ENCODE measurements at places on chromosomes 12 and 14.

- no peak for DNase-seq
These were observed 5.9 kb upstream of the EID3 start for GRCh38 chr12:104297477-104298113.

- DNase-seq = no peak
These were observed 22.5 kb downstream of the SLC38A6 start for GRCh38 chr14:61003571-61003970.

- no peak for DNase-seq
These were observed 144.7 kb downstream of the SMOC1 start for GRCh38 chr14:70023871-70024270.

DNA sequence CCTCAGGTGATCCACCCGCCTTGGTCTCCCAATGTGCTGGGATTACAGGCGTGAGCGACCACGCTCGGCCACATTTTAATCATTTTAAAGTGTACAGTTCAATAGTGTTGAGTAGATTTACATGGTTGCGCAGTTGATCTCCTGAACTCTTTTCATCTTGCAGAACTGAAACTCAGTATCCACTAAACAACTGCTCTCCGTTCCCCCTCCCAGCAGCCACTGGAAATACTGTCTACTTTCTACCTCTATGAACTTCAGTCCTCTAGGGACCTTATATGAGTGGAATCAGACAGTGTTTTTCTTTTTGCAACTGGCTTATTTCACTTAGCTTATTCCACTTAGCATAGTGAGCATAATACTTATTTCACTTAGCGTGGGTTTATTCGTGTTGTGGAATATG is 53.7 kb downstream of the KCTD10 start:
- DNase-seq = no peak

DNA sequence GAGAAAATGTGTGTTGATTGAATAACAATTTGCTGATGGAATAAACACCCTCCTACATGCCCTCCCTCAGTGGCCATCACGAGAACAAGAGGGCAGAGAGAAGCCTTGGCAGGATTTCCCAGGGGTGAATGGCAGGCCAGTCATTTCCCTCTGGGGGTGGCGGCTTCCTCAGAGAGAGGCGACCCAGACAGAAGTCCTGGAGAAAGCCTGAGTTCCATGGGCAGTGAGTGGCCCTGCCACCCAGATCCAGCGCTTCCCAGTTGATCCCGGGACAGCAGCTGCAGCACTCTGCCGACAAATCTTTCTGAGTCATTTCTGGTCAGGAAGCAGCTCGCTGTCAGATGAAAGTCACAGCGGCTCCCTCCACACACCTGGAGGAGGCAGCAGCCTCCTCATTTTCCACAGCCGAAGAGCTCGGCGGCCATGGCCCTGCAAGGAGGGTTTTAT is 123.0 kb downstream of the SCARB1 start:
- no peak for DNase-seq

GRCh38 chr14:101217080-101217463 is 313.6 kb upstream of the RTL1 start:
- DNase-seq = peak; percentile 0

- no peak for DNase-seq
These were observed 81.8 kb downstream of the SLC38A1 start for GRCh38 chr12:46187023-46187422.

DNA sequence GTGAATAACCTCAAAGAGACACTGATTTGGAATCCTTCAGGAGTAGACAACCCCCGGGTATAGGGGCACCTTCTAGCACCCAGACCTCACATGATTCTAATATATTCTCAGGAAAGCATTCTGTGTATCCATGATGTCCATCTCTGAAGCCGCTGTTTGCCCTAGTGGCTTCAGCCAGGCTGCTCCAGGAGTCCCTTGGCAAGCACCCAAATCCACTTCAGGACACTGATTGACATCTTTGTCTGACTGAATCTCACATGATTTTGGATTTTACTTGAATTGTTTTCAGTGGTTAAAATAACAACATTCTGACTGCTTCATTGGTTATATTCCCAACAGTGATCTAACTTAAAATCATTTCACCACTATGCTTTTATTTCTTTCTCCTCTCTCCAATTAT is 390.5 kb upstream of the CLEC14A start:
- DNase-seq = no peak

GRCh38 chr12:70247653-70248199 is 4.5 kb downstream of the CNOT2 start:
- DNase-seq = no peak

GRCh38 chr12:1773937-1774655 is 46.3 kb upstream of the LRTM2 start:
- DNase-seq = no peak

DNA sequence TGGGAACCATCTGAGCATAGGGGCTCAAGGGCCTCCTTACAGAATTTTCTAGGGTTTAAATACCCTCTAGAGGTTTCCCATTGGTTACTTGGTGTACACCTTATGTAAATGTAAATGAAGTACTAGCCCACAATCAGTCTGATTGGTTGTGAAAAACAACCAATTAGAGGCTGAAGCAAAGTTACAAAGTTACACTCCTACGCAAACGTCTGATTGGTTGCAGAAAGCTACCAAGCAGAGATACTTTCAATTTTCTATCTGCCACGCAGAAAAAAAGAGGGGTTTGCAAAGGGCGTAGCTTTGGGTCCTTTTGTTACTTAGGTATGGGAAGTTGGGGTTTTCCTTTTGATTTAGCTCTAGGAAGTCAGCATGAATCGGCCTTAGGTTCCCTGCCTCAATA is 1.8 kb upstream of the TMEM19 start:
- peak; percentile 12 for DNase-seq

GRCh38 chr12:30753233-30753632 is 1.5 kb downstream of the CAPRIN2 start:
- DNase-seq = peak; percentile 27

DNA sequence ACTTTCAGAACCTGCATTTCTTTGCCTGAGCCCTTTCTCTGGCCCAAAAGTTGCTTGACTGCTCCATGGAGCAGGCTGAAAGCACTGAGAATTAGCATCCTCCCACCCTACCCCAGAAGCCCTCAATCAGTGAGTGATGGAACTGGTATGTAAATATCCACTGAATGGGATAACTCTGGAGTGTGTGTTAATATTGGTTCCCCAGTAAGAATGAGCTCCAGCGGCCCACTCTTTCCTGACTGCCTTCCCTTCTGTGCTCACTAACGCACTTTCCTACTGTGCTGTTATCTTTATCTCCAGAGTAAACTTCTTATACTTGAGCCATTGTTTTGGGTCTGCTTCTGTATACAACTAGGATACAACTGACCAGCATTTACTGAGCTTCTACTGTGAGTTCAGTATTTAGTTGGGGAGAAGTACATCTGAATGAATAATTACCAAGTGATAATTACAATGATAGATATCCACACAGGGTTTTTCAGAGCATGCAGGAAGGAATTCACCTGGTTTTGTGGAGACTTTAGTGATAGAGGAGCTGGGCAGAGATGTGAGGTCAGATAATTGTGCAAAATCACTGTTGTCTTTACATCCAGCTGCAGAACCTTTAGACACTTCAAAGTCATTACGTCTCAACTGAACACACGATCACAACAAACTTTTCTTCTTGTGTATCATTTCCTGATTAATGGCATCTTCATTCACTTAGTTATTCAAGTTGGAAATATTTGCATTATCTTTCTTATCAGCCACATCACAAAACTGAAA is 149.2 kb upstream of the BTG1 start:
- DNase-seq = no peak

- DNase-seq = no peak
These were observed 70.8 kb downstream of the CCDC88C start for GRCh38 chr14:91346838-91347173.

DNA sequence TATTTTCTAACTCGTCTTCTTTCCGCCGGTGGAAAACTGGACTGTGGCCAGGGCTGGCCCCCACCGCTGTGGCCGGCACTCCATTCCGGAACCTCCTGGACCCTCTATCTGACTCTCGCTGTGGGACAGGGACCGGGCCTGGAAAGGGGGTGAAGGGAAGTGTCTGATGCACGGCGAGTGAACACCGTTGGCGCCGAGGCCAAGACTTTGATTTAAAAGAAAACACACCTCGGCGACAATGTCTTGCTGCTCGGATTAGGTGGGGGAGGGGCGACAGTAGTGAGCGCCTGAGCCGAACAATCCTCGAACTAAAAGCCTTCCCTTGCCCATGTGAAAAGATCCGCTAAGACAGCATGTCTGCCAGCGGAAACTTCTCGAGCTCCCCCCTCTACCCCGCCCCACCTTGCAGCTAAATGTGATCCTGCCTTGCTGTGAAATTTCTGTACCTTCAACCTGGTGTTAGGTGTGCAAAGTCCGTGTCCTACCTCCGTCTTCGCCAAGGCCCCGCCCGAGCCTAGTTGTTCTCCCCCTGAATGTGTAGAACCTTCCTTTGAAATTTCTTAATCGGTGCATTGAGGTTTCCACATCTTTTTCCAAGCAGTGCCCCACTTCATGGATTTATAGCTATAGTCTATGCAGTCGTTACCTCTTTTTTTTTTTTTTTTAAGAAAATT is 862 bp upstream of the HOTAIR start:
- no peak for DNase-seq

- no peak for DNase-seq
These were observed 984.2 kb downstream of the FSCB start for GRCh38 chr14:43522901-43523300.

DNA sequence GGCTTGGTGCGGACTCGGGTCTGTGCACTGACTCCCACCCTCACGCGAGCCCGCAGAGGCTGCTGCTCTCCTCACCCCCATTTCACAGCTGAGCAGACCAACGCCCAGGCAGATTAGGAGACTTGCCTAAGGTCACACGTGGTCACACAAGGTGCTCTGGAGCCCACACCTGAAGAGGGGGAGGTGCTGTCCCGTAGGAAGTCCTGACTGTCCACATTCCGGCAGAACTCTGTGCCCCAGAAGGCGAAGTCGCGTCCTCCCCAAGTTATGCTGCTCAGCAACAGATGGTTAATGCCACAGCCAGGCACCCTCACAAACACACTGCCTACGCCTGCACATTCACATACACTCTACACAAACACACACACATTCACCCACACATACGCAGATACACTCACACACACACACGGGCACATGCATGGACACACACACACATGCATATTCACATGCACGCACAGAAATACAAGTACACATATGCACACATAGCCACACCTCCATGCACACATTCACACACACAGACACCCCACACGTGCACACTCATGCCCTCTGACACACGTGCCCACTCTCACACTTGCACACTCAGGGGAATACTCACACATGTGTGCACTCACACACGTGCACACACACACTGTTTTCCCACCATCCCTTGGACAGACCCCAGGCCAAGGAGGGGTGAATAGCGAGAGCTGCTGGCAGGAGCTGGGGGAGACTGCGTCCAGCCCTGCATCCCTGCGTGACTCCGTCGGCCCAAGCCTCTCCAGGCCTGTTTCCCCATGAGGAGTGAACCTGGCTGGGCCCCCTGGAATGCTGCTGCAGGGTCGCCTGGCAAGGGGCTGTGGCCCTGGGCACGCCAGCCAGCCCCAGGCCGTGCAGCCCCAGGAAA is 4.1 kb downstream of the C14orf180 start:
- DNase-seq = no peak

- DNase-seq = no peak
These were observed 43.9 kb downstream of the SCAF11 start for GRCh38 chr12:45946435-45946834.

- DNase-seq = no peak
These were observed 218.4 kb downstream of the BCAT1 start for GRCh38 chr12:24730489-24730896.

GRCh38 chr12:28958553-28959195 is 190.4 kb upstream of the FAR2 start:
- DNase-seq = no peak

DNA sequence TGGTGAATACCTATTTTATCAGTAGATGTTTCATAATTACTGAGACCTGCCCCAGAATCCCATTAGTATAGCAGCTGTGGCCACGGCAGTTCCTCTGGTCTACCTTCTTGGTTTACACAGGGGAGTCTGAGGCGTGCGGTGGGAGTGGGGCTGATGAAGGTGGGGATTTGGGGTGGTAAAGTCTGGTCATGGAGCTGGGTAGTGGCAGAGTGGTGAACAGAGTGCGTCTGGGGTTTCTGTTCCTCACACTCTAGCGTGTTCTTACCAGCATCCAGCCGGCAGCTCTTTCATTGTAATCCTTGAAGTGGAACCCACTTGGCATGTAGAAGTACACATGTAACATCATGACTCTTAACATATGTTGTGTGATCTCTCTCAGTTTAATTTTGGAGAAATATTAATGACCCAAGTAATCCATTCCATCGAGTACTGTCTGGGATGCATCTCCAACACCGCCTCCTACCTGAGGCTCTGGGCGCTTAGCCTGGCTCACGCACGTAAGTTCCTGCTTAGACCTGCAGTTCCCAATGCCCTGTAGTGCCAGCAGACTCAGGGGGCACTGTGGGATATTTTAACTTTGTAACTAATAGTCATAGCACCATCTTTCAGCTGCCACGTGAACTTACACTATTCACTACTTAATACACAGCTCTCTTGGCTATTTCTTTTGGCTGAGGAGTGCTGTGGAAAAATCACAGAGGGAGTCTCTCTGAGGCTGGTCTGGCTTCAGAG is 7.9 kb upstream of the DNAH10 start:
- DNase-seq = no peak

DNA sequence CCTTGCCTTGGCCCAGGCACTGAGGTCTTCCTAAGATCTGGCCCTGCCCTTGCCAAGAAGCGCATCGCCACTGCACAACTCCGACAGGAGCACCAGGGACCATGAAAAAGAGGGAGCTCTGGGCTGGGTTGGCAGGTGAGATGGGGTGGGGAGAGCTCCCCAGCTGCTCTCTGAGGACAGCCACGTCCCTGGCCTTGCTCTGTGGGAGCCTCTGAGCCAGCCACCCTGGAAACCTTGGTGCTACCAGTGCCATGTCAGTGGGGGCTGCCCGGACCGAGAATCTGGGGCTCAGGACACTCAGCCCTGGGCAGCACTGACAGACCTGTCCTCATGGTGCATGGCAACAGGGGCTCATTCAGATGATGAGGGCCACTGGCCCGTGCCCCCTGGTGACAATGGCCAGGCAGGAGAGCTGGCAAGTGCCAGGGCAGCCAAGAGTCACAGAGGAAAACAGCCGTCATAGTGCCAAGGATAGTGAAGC is 134.8 kb downstream of the ZFP36L1 start:
- no peak for DNase-seq

- no peak for DNase-seq
These were observed 40.3 kb downstream of the CFAP251 start for GRCh38 chr12:121958541-121959240.
